Fibroblast of pulmonary artery (primary cell): ENCODE measurements at places on chromosomes 12 and 14.

DNA sequence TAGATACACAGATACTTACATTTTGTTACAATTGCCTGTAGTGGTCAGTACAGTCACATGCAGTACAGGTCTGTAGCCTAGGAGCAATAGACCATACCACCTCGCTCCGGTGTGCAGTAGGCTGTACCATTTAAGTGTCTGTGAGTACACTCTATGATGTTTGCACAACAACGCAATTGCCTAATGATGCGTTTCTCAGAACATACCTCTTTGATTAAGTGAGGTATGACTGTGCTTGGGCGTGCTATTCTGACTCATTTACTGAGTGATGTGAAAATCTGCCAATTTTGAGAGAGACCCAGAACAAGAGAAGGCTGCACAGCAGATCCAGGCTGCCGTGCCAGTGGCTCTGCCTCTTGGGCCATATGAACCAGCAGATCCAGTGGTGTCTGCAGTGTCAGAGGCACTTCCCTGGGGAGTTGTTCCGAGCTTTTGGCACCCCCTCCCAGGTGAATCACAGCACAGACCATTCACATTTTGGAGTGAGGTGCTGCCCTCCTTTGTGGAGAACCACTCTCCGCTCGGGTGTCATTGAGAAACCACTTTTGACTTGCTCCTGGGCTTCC lies 20.4 kb downstream of the DLK1 start:
- DNase-seq: peak; percentile 88

DNA sequence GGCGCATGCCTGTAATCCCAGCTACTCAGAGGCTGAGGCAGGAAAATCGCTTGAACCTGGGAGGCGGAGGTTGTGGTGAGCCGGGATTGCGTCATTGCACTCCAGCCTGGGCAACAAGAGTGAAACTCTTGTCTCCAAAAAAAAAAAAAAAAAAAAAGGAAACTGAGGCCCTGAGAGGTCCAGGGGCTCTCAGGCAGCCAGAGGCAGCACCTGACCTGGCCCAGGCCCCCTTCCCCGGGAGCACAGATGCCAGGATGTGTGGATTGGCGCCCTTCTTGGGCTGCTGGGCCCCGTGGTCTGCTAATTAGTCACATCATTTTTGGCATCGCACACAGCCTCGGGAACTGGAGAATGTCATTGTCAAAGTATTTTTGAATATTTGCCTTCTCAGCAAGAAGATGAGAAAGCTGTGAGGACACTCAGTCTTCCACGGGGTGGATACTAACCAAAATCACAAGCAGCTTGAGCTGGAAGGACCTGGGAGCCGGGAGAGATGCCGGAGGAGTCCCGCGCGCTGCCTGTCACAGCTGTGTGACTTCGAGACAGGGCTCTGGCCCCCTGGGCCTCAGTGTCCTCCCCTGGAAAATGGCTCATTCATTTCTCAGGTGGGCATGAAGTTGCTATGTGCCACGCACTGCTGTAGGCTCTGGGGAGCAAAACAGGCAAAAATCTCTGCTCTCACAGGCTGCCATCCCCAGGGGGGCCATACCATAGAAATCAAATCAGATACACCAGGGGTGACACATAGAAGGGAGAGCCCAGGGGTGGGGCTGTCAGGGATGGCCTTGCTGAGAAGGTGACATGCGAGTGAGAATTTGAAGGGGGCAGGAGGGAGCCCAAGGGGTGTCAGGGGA lies 12.5 kb upstream of the RCOR1 start:
- peak; percentile 73 for DNase-seq

- DNase-seq: peak; percentile 74
These were observed 422.5 kb upstream of the PDE3A start for GRCh38 chr12:19945559-19946435.

GRCh38 chr12:14395074-14395778 lies 29.7 kb downstream of the ATF7IP start:
- DNase-seq: no peak

DNA sequence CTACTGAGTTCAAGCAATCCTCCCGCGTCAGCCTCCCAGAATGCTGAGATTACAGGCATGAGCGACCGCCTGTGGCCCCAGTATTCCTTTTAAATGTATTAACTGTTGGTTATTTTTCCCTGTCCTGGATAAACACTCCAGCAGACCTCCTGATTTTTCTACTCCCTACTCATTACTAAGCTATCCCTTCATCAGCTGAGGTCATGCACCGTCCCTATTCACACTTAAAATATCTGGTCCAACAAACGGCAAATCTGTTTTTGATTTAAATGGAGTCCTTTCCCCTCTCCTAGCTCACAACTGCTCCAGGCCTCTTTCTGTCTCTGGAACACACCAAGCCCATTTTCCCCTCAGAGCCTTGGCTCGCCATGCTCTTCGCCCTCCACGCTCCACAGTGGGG lies 1003.3 kb upstream of the TMEM132C start:
- no peak for DNase-seq

DNA sequence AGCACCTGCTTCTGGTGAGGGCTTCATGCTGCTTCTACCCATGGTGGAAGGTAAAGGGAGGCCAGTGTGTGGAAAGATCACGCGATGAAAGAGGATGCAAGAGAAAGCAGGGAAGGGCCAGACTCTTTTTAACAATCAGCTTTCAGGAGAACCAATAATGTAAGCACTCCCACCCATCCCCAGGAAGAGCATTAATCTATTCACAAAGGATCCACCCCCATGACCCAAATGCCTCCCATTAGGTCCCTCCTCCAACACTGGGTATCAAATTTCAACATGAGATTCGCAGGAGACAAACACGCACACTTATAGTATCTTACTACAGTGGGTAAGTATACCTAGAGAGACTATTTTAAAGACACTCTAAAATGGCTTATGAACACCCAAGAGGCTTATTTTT lies 80.5 kb upstream of the TMCC3 start:
- DNase-seq: no peak

- DNase-seq: no peak
These were observed 15.2 kb upstream of the MYL2 start for GRCh38 chr12:110935588-110935987.

- DNase-seq: peak; percentile 94
These were observed 65.9 kb downstream of the DAAM1 start for GRCh38 chr14:59254146-59254910.

GRCh38 chr12:109277899-109278762 lies 31.0 kb downstream of the FOXN4 start:
- peak; percentile 11 for DNase-seq

GRCh38 chr12:111401167-111401605 lies 4.5 kb upstream of the SH2B3 start:
- no peak for DNase-seq

DNA sequence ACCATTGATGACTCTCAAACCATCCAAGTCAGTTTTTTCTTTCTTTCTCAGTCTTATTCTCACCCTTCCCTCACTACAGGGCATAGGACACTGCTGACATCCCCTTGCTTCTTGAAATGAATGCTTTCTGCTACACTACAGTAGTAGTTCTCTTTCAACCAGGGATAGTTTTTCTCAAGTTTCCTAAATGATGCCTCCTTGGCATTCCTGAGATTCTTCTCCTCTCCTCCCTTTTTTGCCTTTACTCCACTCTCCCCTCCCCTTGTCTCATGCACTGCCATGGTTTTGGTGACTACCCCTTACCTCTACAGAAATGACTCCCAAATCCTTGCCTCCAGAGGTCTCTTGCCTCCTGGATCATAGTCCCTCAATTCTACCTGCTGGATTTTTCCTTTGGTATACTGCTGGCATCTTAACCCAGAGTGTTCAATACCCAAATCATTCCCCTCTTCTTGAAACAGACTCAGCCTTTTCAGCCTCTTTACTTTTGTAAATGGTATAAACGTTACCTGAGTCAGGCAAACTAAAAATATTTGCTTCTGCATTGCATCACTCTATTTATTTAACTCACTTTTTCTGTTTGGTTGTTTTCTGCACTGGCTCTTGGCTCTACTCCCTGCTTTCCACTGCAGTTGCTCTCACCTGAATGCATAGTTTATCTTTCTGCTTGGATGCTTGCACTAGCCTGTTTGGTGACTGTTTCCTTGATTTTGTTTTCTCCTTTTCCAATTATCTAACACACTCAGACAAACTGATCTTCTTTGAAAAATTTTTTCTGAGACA lies 211.6 kb upstream of the IGF1 start:
- DNase-seq: no peak

GRCh38 chr12:78430551-78430950 lies 434.0 kb upstream of the SYT1 start:
- DNase-seq: no peak

GRCh38 chr14:59246566-59246965 lies 58.1 kb downstream of the DAAM1 start:
- no peak for DNase-seq

- no peak for DNase-seq
These were observed 52.3 kb downstream of the PPM1H start for GRCh38 chr12:62882696-62883095.

DNA sequence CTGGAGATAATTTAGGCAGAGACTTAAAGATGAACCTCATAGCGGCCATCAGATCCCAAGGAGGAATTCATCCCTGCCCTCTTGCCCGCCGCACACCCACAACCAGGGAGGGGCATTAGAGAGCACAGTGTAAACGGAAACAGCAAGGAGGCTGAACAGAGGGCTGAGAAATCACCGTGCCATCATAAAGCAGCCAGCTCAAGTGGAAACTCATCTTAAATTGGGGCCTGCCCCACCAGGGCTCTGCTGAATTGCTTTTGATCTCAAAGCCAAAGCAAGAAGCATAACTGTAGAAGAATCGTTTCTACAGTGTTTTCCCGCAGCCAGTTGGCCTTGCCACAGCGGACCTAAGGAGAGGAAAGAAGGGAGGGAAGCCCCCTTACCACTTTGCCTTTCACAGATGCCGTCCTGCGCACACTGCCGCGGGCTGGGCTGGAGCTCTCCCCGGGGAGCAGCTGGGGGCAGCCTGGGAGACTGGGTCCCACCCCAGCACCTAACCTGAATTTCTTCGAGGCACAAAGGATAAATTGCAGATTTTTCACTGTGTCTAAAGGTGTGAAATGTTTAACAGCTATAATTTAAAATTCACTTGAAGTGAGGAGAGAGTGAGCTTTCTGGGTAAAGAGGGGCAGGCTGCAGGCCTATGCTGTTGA lies 51.8 kb upstream of the MMP17 start:
- DNase-seq: no peak

DNA sequence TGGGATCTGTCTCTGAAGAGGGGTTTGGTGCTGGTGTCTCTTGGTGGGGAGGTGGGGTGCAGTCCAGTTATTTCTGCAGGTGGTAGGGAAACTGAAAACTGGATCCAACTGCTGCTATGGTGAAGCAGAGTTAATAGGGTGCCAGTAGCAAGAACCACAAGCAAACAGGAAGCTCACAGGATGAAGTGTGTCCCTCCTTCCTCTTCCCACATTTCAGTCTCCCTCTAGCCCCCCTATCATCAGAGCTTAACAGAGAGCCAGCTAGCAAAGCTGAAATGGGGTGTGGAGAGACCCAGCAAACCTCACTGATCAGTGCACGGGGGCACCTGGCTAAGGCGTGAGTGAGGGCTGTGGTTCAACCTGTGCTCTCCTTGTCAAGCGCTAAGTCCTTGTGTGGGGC lies 69.1 kb upstream of the C12orf71 start:
- DNase-seq: no peak

- no peak for DNase-seq
These were observed 34.1 kb upstream of the TUBA1C start for GRCh38 chr12:49230805-49231194.

DNA sequence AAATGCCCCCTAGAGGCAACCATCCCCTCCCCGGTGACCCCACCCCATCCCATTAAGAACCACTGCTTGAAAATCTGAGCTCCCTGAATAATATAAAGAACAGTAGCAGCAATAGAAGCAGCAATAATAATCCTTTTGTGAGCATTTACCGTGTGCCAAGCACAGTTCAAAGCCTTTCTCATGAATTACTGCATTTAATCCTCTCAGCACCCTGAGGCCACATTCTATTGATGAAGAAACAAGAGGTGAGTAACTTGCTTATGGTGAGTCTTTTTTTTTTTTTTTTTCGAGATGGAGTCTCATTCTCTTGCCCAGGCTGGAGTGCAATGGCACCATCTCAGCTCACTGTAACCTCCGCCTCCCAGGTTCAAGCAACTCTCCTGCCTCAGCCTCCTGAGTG lies 65.0 kb downstream of the KCNK10 start:
- DNase-seq: no peak

DNA sequence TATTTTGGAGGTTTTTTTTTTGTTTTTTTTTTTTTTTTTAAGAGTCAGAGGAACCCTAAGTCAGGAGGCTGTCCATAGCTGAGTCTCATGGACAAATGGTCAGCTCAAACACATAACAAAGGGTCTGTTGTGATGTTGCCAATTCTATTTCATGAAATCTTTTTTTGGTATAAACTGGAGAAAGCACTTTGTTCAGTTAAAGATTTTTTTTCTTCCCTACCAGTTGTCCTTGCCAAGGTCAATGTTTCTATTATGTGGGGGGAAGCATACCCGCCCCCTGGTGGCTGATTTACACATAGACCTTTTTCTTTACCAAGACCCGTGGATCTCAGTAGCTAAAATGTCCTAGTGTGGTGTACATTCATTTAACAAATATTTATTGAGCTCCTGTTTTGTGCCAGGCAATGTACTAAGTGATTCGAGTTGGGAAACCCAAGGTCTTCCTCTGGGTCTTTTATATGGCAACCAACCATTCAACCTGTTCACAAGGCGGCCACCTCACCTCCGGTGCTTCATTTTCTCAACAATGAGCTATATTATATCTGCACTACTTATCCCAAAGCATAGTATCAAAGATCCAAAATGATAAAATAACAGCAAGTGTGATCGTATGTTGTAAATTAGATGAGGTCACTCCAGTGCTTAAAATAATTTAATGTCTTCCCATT lies 214.5 kb downstream of the PAH start:
- peak; percentile 75 for DNase-seq

DNA sequence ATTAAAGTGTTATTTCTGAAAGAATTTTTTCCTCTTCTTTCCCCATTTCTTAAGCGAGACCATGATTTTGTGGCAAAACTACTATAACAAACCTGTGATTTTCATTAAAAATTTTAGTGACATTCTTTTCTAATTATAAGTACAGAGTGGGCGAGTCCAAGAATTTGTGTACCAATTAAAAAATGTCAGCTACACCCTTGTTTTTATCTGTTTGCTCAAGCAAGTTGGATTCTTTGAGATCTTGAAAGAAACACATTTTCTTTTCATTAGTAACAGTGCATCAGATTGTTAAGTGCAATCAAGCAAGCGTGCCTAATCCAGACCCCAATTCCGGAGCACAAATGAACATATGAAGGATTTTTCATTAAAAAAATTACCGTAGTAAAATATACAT lies 338.8 kb upstream of the DDHD1 start:
- DNase-seq: no peak

DNA sequence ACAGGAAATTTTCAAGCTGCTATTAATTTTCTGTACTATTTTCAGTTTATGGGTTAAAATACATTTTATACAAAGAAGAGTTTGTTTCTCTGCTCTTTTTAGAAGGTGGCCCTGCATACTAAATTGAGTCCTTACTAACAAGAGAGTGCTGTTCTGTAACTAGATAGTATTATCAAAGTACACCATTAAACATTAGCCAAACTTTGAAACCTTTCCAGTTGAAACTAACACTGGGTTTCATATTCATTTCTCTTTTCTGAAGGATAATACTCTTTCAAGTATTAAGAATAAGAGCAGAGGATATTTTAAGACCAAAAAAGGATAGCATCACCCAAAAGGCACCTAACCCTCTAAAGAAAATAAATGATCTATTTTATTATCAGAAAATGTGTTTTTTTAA lies 47.2 kb downstream of the PEBP1 start:
- DNase-seq: no peak

GRCh38 chr12:106392759-106393158 lies 35.2 kb downstream of the POLR3B start:
- no peak for DNase-seq

GRCh38 chr12:71183018-71183417 lies 25.2 kb upstream of the TSPAN8 start:
- peak; percentile 73 for DNase-seq

GRCh38 chr14:105299654-105300541 lies 903 bp downstream of the BRF1 start:
- no peak for DNase-seq

- DNase-seq: peak; percentile 29
These were observed 64.1 kb downstream of the ANO4 start for GRCh38 chr12:100858656-100859055.
